ENCODE measurements at places on chromosomes 3 and 15.

- no peak for DNase-seq
Observed at GRCh38 chr15:77865106-77865610, 212.4 kb downstream of the TBC1D2B start.

- DNase-seq: no peak
Observed at GRCh38 chr3:15356176-15356575, 23.8 kb upstream of the SH3BP5 start.

DNA sequence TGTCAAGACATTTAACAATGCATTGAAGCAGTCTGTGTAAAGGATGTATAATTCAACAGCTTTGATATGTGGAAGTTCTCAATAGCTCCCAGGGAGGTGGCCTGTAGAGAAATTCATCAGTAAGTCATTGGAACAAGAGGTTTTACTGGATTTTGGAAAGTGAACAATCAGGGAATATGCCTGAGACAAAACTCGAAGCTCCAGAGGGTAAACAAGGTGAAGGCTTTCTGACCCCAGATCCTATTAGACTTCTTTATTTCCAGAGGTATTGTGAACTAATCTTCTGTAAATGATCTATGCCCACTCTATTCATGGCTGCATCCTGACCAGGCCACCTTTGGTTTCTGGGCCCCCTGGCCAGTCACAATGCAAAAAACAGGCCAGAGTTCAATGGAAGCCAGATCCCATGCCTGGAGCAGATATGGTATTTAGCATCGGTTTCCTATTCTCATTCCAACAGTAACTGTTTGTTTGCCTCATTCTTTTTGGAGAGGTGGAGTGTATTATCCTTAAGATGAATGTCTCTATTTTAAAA lies 177.3 kb downstream of the SATB1 start:
- no peak for DNase-seq

GRCh38 chr3:50673931-50674330 lies 796 bp upstream of the DOCK3 start:
- DNase-seq: no peak

DNA sequence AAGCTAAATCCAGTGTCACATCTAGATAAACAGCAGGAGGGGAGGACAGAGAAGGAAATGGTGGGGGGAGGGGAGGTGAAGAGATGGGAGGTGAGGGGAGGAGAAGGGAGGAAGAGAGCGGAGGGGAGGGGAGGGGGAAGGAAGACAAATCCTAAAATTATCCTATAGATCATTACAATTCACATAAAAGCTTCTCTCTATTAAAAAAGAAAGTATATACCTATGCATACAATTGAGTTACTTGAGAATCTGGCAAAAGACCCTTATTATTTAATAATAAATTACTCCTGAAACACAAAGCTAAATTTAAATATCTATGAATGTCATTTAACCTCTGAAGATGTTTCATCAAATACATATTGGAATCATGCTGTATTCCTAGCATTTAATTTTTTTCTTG lies 303.9 kb downstream of the MAGI1 start:
- no peak for DNase-seq

- no peak for DNase-seq
Observed at GRCh38 chr3:76308541-76308940, 523.2 kb upstream of the ZNF717 start.

GRCh38 chr3:114974387-114974786 lies 172.7 kb downstream of the ZBTB20 start:
- DNase-seq: no peak

- no peak for DNase-seq
Observed at GRCh38 chr3:46854555-46854991, 8.7 kb downstream of the MYL3 start.

DNA sequence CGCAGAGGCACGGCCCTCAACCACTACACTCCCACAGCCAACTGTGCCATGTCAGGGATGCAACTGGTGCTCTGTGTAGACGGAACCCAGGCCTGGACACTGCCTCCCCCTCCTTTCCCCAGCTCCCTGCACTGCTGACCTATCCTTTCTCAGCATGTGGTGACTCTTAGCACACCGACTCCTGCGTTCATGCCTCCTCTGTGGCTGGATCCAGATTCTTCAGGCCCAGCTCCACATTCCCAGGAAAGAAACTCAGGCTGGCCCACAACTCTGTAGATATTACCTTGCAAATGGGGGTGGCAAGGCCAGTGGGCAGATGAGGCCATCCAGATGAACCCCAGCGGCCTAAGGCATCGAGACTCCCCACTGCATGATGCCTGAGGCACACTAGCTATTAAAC lies 272.7 kb downstream of the OCA2 start:
- DNase-seq: no peak

GRCh38 chr15:40826423-40827075 lies 2.0 kb downstream of the PPP1R14D start:
- DNase-seq: no peak

DNA sequence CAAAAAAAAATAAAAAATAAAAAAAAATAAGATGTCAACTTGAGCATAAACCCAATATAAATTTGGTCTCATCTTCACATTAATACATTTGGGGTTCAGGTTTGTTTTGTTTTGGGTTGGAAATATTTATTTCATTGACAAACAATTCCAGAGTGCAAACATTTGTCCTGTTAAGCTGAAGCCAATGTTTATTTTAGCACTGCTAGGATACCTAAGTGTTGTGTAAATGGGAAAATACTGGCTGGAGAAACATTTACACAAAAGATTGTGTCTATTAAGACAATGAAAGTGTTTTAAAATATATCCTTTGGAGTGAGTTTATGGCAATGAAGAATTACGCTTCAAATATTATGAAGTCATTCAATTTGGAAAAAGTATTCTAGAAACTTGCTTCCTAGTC lies 91.1 kb downstream of the MEIS2 start:
- DNase-seq: no peak

- peak; percentile 99 for DNase-seq
Observed at GRCh38 chr15:81312790-81313543, 11.0 kb downstream of the STARD5 start.

- no peak for DNase-seq
Observed at GRCh38 chr15:26771578-26772153, 1.2 kb downstream of the GABRB3 start.

DNA sequence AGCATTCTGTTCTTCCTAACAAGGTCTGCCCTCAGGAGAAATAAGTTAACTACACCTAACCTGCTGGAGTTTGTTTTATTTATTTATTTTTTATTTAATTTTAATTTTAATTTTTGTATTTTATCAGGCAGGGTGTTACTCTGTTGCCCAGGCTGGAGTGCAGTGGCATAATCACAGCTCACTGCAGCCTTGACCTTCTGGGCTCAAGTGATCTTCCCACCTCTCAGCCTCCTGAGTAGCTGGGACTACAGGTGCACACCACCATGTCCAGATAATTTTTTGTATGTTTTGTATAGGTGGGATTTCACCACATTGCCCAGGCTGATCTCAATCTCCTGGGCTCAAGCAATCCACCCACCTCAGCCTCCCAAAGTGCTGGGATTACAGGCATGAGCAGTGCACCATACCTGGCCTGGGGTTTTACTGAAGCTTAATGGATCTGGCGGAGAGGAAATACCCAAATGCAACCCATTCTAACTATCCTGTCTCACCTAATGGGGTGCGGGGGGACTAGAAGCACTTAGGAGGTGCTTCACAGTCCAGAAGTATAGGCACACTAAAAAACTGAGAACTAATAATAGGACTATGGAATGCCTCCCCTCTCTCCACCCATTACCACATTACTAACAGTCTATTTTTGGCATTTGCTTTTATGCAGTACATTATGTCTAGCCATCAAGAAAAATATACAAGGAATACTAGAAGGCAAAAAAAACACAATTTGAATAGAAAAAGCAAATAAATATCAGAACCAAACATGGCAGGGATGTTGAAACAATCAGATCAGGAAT lies 61.4 kb downstream of the TTBK2 start:
- DNase-seq: peak; percentile 4

DNA sequence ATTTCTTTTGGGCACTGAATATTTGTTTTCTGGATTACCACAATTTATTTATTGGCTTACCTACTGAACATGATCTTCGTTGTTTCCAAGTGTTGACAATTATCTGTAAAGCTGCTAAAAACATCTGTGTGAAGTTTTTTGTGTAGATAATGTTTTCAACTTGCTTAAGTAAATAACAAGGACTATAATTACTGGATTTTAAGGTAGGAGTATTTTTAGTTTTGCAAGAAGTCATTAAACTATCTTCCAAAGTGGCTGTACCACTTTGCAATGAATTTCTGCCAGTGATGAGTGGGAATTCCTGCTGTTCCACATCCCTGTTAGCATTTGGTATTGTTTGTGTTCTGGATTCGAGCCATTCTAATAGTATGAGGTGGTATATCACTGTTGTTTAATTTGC lies 702.2 kb downstream of the MECOM start:
- DNase-seq: no peak
